ENCODE measurements at places on chromosomes 5 and 9. TPM values are rescaled to one million over a fixed set of nuclear protein-coding genes. Genes with fewer than 3 reads are reported as not detected.

- H3K4me1 ChIP-seq = peaks cover 32% of the 10 kb centered on the region
- no peak overlapping the region for H3K4me3 ChIP-seq
- peaks cover 10% of the 10 kb centered on the region for H3K36me3 ChIP-seq
- H3K27me3 ChIP-seq = no peaks in the 10 kb centered on the region
- no peak overlapping the region for H3K27ac ChIP-seq
These were observed 44.9 kb upstream of the SLC12A2 start for GRCh38 chr5:128038643-128039042.

GRCh38 chr5:54390015-54390414 lies 65.5 kb upstream of the HSPB3 start:
- H3K36me3 ChIP-seq = no peaks in the 10 kb centered on the region
- H3K27ac ChIP-seq = no peak overlapping the region
- H3K27me3 ChIP-seq = no peaks in the 10 kb centered on the region

GRCh38 chr5:146860213-146860893 lies 18.2 kb downstream of the PPP2R2B start:
- H3K36me3 ChIP-seq = peaks cover 2% of the 10 kb centered on the region
- peaks cover 19% of the 10 kb centered on the region for H3K4me1 ChIP-seq
- H3K4me3 ChIP-seq = no peak overlapping the region
- no peaks in the 10 kb centered on the region for H3K27me3 ChIP-seq

GRCh38 chr9:125988479-125989050 lies 241.4 kb downstream of the PBX3 start:
- H3K4me3 ChIP-seq = no peak overlapping the region
- H3K27ac ChIP-seq = no peak overlapping the region
- no peak for DNase-seq
- no peaks in the 10 kb centered on the region for H3K36me3 ChIP-seq

DNA sequence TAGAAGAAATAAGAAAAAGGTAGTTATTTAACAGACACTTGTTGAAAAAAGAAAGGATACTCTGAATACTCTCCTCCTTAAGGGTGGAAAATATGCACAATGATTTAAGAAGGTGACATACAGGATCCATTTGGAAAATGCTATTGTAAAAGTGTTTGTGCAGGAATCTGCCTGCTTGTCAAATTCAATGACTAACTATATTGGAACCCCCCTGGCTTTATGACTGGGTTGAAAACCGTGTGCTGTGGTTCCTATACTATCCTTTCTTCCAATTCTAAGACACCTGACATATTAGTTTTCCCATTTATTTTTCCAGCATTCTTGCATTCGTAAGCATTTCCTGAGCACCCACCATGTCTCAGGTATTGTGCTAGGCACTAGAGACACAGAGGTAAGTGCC lies 220.0 kb downstream of the GLIS3 start:
- no peaks in the 10 kb centered on the region for H3K36me3 ChIP-seq
- no peak overlapping the region for H3K27ac ChIP-seq
- no peak for DNase-seq
- H3K27me3 ChIP-seq = no peaks in the 10 kb centered on the region
- H3K4me3 ChIP-seq = no peak overlapping the region
- peaks cover 5% of the 10 kb centered on the region for H3K4me1 ChIP-seq

DNA sequence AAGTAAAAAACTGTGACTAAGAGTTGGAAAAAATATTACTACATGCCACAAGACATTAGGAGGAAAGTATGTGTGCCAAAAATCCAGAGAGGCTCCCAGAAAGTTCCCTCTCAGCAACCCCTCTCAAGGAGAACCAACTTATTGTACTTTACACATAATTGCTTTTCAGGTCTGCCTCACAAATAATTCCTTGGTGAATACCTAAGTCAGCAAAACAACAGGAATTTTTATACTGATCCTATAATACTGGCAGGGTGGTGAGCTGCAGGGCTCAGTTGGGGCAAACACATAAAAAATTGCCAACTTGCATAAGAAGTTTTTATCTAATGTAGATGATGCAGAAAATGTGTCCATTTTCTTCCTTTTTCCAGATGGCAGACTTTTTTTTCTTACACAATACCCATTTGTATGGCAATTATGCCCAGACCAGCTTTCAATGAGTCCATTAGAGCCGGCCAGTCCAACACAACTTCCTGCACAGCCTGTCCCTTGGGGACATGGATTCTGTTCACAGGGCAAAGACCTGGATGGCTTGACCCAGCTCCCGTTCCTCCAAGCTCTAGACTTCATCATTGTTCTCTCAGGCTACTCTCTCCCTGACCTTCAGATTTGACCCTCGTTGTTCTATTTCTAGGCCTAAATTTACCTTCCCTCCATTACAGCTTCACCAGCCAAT lies 31.3 kb downstream of the MARCHF3 start:
- no peak overlapping the region for H3K4me3 ChIP-seq
- H3K4me1 ChIP-seq = peaks cover 16% of the 10 kb centered on the region
- H3K27ac ChIP-seq = no peak overlapping the region
- H3K36me3 ChIP-seq = no peaks in the 10 kb centered on the region

DNA sequence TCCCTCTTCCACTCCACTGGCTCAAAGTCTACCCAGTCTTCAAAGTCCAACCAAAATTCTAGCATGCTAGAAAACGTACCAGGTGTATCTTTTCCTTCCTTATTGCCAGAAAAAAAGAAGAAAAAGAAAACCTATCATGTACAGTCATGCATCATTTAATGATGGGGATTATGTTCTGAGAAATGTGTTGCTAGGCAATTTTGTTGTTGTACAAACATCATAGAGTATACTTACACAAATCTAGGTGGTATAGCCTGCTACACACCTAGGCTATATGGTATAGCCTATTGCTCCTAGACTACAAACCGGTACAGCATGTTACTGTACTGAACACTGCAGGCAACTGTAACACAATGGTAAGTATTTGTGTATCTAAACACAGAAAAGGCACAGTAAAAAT lies 104.8 kb downstream of the SREK1 start:
- no peaks in the 10 kb centered on the region for H3K4me1 ChIP-seq
- no peaks in the 10 kb centered on the region for H3K27me3 ChIP-seq
- DNase-seq = no peak
- H3K27ac ChIP-seq = no peak overlapping the region
- no peaks in the 10 kb centered on the region for H3K36me3 ChIP-seq

The PHYHD1 gene
- total RNA-seq = 22.2 TPM

The FAM200C gene
- 5.8 TPM for total RNA-seq

The OXCT1 gene
- total RNA-seq = 20.8 TPM

The TMC1 gene
- 0.22 TPM for total RNA-seq

The F12 gene
- 2.1 TPM for total RNA-seq

The ANKRD18A gene
- total RNA-seq = 0.36 TPM

The SPINK4 gene
- not detected for total RNA-seq

The DIPK1B gene
- total RNA-seq = 56.2 TPM

All from mesothelial cell of epicardium (in vitro differentiated cells).